ENCODE measurements at places on chromosomes 5 and 9.
A peak's percentile ranks its signal among the peaks of the same experiment; 100 is the strongest.

DNA sequence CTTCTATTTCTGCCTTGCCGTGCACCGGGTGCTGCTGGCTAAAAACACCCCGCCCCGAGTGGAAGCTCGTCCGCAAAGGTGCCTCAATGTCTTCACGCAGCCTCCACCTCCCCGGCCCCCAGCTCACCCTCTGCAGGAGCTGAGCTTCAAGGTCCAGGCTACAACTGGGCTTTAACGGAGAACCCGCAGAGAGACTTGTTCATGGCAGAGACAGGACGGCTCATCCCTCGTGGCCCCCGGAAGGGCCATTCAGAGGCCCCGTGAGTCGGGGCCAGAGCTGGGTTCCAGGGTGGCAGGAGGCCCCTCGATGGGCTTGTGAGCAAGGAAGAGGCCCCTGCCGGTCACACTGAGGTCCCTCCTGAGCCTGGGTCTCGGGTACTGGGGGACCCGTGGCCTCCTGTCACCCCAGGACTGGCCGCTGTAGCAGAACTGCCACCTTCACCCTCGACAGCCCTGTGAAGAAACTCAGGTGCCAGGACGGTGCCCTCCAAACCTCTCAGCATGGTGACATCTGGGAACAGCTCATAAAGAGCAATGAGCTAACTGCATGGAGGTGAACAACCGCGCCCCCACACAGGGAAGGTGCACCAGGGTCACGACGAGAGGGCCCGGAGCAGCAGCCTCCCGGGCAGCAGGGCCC lies 58.0 kb upstream of the UBAC1 start:
- no peak for DNase-seq

GRCh38 chr5:1754531-1755220 lies 45.0 kb downstream of the MRPL36 start:
- no peak for DNase-seq

DNA sequence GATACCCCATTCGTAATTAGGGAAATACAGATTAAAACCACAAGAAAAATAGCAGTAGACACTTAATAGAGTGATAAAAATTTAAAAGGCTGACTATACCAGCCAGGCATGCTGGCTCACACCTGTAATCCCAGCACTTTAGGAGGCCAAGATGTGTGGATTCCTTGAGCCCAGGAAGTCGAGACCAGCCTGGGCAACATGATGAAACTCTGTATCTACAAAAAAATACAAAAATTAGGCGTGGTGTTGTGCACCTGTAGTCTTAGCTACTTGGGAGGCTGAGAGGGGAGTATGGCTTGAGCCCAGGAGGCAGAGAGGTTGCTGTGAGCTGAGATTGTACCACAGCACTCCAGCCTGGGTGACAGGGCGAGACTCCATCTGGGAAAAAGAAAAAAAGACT lies 72.0 kb downstream of the FCHO2 start:
- no peak for DNase-seq

GRCh38 chr5:136057401-136058038 lies 28.7 kb downstream of the TGFBI start:
- no peak for DNase-seq

- no peak for DNase-seq
These were observed 73.7 kb upstream of the MTAP start for GRCh38 chr9:21728781-21729180.

DNA sequence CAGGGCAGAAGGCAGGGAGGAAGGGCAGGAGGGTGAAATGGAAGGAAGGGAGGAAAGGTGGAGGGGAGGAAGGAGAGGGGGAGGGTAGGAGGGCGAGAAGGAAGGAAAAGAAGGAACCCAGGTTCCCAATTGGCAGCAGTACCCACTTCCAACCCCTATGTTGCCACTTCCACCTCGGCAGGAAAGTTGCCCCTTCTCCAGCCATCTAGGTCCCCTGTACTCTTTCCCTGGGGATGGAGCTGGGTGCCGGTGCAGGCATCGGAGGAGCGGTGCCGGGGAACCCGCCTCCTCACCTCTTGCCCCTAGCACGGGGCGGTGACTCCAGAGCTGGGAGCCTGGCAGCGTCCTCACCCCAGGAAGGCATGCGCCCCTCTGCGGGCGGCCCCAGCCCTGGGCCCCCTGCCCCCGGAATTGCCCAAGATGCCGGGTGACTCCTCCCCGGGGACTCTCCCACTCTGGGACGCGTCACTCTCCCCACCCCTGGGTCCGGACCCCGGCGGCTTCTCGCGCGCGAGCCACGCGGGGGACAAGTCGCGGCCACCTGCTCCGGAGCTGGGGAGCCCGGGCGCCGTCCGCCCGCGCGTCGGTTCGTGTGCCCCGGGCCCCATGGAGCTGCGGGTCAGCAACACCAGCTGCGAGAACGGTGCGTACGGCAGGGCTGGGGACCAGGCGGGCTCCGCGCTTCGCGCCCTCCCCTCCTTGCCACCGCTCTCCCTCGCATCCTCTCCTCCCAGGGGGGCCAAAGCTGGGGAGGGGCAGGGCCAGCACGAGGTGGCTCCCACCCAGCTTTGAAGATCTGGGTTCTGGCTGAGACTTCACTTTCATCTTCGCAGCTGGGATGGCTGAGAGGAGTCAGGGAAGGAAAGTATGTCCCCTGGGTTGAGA lies at the start of gene NIPAL4:
Gene NIPAL4 (plus strand): TSS at position 499 of the 885 bp plus-strand sequence. CDS start 108 bp downstream, at position 607.
- DNase-seq, result no peak

DNA sequence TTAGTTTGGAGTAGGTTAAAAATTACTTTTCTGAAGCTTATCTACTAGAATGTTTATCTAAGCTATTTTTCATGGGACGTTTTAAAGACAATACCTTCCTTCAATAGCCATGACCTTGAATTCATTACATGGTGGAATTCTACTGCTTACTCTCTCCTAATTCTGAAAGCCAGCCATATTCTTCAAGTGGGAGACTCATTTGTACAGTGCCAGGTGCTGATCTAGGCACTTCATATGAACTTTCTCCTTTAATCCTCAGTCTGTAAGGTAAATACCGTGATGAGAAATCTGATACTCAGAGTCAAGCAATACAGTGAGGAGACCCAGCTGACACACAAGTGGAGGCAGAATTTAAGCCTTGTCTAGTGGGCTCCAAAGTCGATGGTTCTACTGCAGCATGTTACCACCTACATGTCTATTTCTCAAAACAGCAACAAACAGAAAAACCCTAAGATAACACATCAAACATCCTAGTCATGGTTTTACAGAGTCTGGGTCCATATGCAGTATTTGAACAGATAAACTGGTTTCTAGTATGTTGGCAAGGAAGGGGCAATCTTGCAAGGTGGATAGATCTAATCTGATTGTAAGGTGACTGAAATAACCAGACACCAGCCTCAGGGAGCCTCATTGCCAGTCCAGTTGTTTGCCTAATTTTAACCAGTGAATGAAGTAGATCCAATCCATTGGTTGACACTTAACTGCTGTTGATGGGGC lies 243.7 kb downstream of the PIK3R1 start:
- DNase-seq, result no peak

DNA sequence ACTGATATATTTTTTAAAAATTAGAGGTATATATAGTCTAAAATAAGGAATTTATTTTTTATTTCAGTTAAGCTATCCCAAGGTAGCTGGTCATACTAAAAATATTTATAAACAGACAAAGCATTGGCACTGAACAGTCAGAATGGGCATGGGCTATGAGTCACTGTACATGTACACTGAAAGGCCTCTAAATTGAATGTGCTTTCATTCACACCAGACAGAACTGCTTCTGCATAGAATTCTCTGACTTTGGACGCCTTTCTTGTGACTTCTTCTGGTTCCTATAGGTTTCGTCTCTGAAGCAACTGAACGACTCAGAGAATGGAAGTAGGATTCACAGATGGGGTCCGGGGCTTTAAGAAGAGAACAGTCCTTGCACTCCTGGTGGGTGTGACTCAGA lies 394.8 kb upstream of the MEF2C start:
- no peak for DNase-seq

DNA sequence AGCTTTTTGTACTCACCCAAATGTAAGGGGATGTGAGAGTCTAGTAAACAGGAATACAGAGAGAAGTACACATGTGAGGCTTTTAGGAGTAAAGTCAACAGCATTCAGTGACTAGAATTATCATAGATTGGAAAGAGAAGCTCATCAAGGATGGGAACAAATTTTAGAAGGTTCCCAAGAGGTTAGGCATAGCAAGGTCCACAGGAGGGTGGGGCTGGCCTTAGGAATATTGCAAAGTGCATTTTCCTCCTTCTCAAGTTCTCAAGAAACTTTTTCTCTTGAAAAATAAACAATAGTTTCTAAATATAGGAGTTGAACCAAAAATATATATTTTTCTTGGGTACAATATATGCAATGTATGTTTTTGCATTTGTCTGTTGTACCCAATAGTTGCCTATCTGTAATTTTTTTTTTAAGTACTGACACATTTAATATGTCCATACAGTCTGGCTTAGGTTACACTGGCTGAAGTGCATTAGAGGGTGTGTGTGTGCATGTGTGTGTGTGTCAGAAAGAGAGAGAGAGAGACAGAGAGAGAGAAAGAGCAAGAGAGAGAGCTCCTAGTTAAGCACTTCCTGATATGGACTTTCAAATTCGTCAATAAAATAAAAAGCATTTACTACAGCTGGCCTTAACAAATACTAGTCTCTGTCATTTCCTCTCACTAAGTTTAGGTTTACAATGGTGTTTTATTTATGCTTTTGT lies 62.2 kb downstream of the SNX18 start:
- no peak for DNase-seq

- no peak for DNase-seq
These were observed 3.4 kb upstream of the MYORG start for GRCh38 chr9:34380034-34380510.

DNA sequence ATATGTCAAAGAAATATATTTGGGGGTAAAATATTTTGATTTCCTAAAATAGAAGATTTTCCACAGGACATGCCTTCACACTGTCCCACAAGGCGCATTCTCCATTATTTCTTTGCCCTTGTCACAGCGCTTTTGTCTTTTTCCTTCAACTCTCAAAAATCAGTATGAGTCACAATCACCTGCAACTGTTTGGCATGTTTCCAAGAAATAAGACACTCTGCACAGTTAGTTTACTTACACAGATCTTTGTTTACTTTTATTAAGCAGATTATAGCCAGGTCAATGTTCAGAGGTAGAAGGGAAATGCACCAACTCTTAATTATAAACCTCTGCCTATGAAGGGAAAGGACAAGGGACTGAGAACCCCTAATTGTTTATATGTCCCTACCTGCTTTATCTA lies 9.5 kb downstream of the CEMIP2 start:
- DNase-seq, result no peak

DNA sequence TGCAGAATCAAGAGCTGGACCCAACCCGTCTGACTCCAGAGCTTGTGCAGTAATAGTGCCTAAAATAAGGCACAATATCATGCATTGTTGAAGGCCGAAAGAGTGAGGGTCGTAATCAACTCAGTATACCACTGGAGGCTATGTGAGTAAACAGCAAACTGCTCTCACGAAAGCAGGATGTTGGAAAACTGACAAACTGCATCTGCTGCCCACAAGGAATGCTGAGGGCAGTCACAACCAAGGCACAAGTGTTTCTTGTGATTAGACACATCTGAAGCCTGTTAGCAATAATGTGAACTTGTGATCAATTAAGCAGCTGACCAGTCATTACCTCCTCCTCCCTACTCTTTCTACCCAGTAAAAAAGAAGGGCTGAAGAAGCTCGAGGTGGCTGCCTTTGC lies 48.8 kb downstream of the TRPM3 start:
- no peak for DNase-seq

DNA sequence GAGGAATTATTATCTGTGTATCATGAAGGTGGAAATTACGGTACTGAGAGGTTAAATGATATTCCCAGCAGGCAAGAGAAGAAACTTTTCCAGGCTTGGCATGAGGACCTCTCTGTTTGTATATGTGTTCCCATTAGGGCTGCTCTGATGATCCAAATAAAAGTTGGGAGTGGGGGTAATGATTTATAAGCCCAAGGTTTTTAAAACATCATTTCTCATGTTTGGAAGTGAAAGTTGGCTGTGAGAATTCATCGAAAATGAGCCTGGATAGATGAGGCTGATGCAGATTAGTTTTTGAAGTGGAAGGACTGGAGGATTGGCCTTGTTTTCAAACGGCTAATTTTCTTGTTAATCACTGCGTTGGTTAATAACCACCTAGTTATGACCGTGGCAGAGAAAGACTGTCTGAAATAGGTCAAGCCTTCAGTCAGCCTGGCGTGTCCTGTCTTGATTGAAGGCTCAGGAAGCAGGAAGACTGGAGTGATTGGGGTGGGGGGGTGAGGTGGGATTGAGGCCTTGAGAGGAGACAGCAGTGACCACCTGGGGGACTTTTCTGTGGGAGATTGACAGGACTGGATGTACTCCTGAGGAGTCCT lies 391.0 kb upstream of the WWC1 start:
- no peak for DNase-seq

DNA sequence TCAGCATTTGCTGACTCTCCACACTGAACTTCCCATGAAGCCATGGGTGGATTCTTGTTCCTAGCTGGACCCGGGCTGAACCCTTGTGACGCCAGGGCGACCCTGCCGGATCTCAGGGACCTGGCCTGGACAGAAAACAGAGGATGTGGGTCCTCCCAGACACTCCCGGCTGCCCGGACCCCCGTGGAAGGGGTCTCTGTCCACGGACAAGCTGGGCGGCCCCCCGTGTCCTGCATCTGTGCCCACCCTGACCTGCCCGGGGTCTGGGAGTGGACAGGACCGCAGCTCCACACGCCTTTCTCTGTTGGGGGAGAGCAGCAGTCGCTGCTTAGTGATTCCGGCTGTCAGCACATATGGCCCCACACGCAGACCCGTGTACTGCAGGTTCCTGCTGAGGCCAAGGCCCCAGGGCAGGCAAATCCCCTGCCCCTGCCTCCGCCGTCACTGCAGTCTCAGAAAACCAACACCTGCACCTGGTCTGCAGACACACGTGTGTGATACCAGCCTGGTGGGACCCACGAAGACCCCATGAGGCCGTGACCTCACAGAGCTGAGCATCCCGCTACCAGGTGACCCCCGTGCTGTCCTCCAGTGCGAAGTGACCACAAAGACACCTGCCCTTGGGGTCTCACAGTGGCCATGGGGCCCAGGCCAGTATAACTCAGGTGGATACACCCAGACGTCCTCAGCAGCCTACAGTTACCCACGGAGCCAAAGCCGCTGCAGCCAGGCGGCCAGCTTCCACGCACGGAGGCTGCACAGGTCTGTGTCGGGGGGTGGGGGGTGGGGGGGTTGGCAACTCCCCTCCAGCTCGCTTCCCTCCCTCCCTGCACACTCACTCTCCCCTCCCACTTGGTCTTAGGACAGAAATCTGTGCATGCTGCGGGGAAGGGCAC lies 50.6 kb downstream of the NKD2 start:
- no peak for DNase-seq

GRCh38 chr9:110752766-110753165 lies 84.2 kb downstream of the MUSK start:
- peak; percentile 78 for DNase-seq

All from fibroblast of skin of left biceps (primary cell).